ENCODE measurements at places on chromosomes 16 and 17.

- no peak for DNase-seq
Measured at GRCh38 chr17:57523926-57524632, 221.0 kb downstream of the CCDC182 start.

DNA sequence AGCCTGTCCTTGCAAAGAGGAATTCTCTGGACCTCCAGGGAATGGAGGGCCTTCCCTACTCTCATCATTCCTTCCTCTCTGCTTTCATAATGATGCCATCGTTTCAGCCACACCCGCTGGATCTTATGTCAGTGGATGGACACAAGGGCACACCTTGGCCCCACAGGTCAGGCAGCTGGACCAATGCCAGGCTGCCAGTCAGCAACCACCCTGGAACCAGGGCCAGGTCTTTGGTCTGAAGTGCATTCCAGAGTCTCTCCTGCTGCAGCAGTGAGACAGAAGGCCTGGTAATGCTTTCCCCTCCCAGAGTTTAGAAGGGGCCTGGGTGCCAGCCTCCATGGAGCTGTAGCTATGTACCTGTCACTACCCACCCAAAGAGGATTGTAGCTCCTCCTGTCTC is 7.4 kb downstream of the C1QL1 start:
- no peak for DNase-seq

DNA sequence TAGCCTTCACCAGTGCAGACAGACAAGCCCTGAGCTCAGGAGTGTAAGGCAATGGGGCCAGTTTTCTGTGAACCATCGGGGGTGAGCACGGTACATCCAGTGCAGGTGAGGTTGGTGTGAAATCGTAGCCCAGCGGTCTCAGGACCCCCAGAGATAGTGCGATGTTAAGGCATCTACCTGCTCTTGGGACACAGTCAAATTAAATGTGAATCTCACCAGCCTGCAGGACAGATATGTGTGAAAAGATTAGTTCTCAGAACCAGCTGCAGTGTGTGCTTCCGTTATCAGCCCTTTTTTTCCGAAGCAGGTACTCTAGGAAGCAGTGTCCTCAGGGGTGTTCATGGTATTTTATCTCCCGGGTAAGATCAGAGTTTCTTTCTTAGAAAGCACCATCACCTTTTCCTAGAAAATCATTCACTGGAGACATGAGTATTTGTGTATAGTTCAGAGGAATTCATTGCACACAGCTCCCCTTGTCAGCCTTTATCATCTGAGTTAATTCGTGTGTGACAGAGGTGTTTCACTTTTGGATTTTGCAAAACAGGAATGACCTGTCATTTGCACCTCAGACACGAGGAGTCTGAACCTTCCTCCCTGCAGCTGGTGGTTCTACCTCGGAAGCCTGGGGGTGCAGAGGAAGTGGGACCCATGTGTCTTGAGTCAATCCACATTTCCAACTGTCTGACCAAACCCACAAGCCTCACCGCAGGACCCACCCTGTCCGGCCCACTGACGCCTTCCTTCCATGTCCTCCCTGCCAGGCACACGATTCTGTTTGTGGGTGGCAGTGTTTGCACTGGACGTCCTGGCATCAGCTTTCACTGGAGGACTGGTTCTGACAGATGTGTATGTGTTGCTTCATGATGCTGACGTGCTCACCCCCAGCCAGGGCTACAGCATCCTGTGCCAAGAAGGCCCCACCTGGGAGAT is 107.8 kb downstream of the CLEC16A start:
- DNase-seq, result no peak

DNA sequence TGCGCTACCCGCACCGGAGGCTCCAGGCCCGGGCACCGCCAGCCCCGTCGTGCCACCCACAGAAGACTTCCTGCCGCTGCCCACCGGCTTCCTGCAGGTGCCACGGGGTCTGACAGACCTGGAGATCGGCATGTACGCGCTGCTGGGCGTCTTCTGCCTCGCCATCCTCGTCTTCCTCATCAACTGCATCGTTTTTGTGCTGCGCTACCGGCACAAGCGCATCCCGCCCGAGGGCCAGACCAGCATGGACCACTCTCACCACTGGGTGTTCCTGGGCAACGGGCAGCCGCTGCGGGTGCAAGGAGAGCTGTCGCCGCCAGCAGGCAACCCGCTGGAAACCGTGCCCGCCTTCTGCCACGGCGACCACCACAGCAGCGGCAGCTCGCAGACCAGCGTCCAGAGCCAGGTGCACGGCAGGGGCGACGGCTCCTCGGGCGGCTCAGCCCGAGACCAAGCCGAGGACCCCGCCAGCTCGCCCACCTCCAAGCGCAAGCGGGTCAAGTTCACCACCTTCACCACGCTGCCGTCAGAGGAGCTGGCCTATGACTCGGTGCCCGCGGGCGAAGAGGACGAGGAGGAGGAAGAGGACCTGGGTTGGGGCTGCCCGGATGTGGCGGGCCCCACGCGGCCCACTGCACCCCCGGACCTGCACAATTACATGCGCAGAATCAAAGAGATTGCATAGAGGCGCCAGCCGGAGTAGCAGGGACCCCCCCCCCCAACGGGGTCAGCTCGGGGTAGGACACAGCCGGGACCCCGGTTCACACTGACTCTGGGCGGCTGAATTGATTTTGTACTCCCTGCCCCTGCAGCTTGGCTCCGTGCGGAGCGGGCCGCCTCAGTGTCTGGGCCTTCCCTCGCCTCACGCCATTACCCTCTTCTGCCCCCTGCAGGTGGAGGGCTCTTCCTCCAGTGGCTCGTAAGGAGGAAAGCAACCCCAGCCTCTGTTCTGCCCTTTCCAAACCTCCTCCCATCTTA is 58.5 kb downstream of the TMEM132E start:
- DNase-seq, result peak; percentile 93

DNA sequence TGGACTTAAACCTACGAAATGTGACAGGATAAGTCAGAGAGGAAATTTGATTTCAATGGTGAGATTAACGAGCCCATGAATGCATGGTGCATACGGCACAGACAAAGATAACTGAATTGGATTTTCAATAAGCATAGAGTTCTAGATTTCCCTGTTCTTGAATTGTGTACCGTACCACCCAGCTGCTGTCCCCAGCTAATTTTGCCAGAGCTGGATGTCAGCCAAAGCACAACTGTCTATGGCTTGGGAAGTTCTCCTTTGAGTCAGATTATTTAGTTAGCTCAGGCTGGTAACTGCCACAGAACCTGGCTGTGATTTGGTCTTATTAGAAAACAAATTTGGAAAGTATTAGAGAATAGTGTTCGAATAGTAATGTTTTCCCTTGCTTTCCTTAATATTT is 143.1 kb downstream of the CDH13 start:
- DNase-seq, result no peak

GRCh38 chr17:52148969-52149351 is 9.6 kb downstream of the CA10 start:
- DNase-seq, result no peak

GRCh38 chr16:48206594-48207242 is 37.4 kb upstream of the LONP2 start:
- no peak for DNase-seq

DNA sequence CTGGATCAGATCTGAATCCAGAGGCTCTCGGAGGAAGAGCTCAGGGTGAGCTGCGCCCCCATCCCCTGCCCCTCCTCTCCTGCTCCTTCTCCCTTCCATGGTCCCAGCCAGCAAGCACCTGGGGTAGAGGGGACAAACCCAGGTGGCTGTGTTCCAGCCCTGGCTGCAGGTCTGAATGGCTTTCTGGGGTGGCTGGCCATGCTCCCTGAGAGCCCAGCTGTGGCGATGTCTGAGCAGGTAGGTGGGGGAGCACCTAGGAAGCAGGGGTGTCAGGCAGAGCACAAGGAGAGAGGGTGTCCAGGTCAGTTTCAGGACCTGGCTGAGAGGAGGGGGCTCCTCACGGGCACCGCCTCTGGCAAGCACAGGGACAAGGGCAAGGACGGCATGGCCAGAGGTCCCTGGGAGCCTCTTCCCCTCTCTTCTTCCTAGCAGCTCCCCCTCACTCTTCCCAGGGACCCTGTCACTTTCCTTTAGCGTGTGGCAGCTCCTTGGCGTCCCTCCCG is 310.0 kb downstream of the SEC14L1 start:
- no peak for DNase-seq

DNA sequence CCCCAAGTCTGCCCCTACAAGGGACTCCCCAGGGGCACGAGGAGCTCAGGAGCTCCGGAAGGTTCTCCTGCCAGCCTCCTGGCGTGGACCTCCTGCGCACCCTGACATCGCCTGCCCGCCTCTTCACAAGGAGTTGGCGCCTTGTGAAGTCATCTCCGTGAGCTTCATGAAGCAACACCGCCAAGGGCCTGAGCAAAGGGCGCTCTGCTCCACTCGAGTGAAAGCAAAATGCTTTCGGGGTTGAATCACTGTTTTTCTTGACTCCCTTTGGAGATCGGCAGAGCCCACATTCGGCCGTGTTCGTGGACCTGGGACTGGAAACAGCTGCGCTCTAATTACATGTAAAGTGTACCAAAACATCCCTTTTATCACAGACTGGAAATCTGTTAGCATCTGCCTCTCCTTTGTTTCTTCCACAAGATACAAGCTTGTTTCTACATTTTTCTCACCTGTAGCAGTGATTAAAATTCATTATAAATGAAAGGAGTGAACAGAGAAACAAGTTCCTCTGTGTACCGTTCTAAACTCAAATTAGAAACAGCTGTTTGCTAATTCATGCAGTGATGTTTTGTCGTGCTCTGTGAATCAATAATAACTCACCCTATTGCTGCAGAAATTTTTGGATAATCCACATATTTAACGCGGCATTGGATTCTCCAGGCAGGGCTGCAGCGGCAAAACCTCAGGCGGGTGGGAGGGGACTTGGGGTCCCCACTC is 203.3 kb downstream of the ZNF423 start:
- DNase-seq, result no peak

DNA sequence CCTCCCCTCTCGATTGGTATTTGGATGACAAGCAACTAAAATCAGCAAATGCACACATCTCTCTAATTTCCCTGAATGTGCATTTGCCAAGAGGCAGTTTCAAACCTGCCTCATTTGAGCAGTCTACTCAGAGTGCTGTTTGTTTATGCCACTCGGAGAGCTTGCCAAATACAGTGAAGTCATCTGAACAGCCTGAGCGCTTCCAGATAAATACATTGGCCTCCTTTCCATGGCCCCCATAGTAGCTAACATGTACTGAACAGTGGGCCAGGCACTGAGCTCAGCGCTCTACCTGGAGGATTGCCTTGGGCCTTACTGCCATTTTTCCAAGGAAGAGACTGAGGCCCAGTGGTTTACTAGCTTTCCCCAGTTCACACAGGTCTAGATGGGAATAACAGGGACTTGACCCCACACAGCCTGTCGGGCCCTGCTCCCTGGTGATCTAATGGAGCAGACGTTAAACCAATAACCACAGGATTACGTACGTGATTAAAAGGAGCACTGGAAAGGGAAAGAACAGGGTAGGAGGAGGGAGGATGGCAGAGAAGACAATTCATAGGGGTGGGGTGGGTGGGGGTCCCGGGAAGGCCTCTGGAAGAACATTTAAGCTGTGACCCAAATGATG is 18.7 kb upstream of the ANKRD40CL start:
- DNase-seq, result no peak

DNA sequence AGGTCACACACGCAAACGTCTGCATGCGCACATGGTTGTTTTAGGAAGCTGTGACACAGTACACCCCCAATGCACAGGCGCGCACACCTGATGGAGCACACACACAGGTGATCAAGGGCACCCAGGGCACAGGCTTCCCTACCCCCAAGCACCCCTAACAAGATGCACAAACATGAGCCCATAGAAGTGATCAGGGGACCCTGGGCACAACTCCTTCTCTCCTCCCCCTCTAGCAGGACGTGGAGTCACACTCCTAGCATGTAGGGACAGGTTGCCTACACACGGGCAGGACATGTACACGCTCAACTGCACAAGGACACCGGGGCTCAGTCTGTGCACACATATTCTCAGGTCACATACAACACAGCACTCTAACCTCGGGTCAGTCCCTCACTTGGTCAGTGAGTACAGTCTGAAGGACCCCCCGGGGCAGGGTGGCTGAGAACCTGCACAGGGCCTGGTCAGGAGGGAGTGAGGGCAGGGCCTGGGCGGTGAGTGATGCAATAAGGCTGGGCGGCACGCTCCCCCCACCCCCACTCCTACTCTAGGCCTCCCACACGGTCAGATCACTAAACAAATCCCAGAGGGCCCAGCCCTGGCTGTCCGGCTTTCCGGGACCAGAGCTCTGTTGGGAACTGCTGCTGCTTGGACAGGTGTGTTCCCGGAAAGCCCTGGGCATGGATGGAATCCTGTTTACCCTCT is 751 bp upstream of the DOC2B start:
- DNase-seq, result no peak

- DNase-seq, result peak; percentile 93
Measured at GRCh38 chr17:50931144-50931908, 65.2 kb upstream of the TOB1 start.

DNA sequence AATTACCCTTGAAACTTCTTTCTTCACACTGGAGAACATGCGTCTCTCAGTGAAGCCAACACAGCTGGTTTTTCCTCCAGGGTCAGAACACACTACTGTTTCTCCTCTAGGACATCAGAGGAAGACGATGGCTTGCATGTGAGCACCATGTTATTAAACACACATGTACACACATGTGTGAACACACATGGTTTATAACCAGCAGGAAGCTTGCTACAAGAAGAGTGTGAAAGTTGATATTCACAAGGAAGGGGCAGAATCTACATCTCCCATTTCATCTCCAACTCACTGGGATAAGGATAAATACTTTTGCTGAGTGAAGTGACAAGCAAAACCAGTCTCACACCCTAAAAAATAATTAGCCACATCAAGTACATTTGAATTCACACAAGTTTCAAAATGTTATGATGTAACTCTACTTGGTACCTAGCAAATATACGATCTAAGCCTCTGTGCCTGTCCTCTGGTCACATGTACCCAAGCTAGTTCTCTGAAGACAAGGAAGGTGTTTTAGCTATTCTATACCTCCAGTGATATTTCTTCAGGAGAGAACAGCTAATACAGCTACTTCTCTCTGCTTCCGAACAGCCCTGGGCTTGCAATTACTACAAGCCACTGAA is 127.7 kb downstream of the PARN start:
- no peak for DNase-seq

GRCh38 chr17:43389046-43389947 is 9.5 kb upstream of the ARL4D start:
- DNase-seq, result peak; percentile 87

GRCh38 chr17:60597297-60597696 is 2.7 kb upstream of the PPM1D start:
- DNase-seq, result no peak

- peak; percentile 97 for DNase-seq
Measured at GRCh38 chr16:67892899-67893742, at the start of gene PSKH1. PSKH1 (plus strand) TSS chr16:67893254; CDS start chr16:67908750, 15,496 bp downstream.

DNA sequence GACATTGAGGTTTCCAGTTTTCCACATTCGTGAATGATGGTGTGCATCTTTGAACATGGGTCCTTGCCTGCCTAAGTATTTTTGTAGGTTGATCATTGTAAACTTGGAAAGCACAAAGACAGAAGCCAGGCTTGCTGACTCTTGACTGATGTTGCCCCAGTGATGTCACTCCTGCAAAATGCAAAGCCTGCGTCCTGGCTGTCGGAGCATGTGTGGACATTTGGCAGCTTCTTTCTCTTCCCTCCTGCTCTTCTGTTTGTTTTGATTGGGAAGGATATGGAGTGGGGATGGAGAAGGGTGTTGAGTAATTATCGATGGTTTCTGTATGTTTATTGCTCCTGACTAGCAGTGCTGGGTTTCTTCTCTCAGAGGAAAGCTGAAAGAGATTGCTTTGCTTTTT is 3.2 kb downstream of the NDE1 start:
- DNase-seq, result no peak
